ENCODE measurements at places on chromosomes 16 and 17.

DNA sequence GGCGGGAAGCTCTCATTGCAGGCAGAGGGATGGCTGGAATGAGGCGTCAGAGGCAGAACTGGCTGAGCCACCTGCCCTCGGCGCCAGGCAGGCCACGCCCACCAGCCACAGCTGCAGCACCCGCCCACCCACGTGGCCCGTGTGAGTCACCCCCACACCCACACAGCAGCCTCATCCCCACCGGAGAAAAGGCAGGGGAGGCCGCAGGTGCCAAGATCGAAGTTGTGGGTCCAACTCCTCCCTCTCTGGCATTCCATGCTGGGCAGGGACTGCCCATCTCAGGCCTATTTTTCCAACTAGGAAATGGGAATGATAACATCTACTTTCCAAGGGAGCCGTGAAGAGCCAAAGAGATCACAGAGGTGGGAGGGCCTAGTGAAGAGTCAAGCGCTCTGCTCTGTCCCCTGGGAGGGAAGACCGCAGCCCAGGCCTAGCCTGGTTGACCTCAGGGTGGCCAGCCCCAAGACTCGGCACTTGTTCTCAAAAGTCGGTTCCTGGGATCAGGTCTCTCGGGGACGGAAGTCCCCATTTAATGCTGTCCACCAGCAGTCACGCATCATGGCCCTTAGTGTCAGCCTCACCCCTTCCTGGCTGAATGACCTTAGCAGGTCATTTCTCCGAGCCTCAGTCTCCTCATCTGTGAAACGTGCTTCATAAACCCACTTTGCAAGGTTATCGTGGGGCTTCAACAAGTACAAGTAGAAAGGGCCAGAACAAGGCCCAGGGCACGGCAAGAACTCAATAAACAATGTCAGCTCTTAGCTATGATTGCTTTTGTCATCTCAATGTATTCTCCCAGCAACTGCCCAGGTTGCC is at the start of gene TRPV3:
Gene TRPV3, minus strand, starts transcription at position 45 of the 816 bp plus-strand sequence. CDS start 2,962 bp downstream, outside the sequence.
- DNase-seq = peak; percentile 24

- no peak for DNase-seq
These were observed 2.7 kb downstream of the XYLT1 start for GRCh38 chr16:17467923-17468540.

GRCh38 chr17:45146890-45147580 is 1.2 kb upstream of the HEXIM1 start:
- DNase-seq = peak; percentile 44

DNA sequence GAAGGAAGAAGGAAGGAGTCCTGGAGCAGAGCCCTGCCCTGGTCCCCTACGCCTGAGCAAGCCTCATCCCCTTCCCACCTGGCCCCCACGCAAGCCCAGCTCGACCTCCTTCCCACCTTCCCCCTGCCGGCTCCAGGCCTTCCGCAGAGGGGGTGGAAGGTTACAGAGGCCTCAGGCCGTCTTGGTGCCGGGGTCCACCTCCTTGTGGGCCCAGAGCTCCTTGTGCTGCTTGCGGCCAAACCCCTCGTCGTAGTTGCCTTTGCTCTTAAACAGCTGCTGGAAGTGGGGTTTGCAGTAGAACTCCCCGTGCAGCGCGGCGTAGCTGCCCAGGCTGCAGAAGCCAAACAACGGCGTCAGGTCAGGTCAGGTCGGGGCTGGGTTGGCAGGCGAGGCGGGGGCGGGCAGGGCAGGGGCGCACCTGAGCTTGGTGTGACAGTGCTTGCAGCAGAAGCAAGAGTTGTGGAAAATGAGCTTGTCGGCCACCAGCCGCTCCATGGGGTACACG is 1.5 kb downstream of the LIMD2 start:
- no peak for DNase-seq

GRCh38 chr17:76527430-76528111 is 9.9 kb downstream of the CYGB start:
- DNase-seq = peak; percentile 17

GRCh38 chr17:9696279-9697044 is 51.1 kb downstream of the USP43 start:
- DNase-seq = no peak

GRCh38 chr17:46742565-46743270 is 75.8 kb downstream of the WNT3 start:
- no peak for DNase-seq

GRCh38 chr17:42236760-42237159 is 39.4 kb downstream of the STAT5B start:
- no peak for DNase-seq

- no peak for DNase-seq
These were observed 53.1 kb downstream of the CFDP1 start for GRCh38 chr16:75379911-75380847.

DNA sequence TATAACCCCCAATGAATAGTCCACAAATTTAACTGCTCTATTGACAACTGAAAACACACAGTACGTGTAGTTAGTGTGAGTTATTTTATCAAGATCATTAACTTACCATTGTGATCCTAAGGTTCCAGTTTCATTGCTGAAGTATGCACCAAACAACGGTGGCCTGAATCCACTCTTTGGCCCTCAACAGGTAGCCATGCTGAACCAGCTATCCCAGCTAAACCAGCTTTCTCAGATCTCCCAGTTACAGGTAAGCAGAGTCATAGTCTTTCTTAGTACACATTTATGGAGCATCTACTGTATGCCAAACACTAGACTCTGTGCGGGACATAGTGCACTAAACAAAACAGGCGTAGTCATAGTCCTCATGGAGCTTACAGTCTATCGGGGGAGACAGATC is 40.3 kb upstream of the SLC5A11 start:
- no peak for DNase-seq

DNA sequence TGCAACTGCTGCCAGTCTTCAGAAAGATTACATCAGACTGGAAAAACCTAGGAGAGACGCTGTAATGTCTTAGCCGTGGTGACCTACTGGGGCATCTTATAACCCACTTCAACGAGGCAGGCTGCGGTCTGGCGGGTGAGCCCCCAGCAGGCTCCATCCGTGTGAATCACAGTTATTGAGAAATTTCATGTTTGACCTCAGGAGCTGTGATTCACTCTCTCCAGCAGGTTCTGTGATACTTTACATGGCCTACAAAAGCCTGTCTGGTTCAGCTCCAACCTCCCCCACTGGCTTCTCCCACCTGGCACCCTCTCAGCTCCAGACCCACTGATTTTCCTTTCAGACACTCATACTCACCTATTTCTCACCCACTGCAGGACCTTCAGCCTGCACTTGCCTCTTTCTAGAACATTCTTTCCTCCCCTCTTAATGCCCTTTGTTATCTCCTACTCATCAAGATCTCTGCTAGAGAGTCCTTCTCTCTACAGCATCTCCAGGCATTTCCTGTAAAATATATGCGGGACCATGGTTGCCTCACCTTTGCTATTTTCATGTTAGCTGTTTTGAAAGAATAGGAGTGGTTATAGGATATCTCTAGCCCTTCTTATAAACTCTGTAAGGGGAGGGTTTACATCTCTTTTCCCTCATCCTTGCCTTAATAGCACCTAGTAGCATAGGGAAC is 227.9 kb downstream of the MAF start:
- DNase-seq = no peak

- DNase-seq = no peak
These were observed 263.1 kb upstream of the PSMD7 start for GRCh38 chr16:74033441-74033995.

DNA sequence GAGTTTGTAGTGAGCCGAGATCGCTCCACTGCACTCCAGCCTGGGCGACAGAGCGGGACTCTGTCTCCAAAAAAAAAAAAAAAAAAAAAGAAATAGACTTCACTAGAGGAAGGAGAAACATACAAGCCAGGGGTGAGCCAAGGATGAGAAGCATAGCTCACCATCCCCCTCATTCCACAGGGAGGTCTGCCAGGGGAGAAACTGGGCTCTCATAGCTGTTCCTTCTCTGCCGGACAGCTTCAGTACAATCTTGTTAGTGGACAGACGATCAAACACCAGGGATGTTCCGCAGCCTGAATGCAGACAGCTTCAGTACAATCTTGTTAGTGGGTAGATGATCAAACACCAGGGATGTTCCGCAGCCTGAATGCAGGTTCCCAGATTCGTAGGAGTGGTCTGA is 509.6 kb downstream of the CDH13 start:
- DNase-seq = no peak

- no peak for DNase-seq
These were observed at the start of gene ARHGAP44 for GRCh38 chr17:12789481-12790248. Gene ARHGAP44, plus strand, starts transcription at chr17:12789498. Its CDS starts 341 bp downstream, at chr17:12789839.

GRCh38 chr17:76137351-76138233 is 3.5 kb downstream of the FOXJ1 start:
- DNase-seq = no peak

DNA sequence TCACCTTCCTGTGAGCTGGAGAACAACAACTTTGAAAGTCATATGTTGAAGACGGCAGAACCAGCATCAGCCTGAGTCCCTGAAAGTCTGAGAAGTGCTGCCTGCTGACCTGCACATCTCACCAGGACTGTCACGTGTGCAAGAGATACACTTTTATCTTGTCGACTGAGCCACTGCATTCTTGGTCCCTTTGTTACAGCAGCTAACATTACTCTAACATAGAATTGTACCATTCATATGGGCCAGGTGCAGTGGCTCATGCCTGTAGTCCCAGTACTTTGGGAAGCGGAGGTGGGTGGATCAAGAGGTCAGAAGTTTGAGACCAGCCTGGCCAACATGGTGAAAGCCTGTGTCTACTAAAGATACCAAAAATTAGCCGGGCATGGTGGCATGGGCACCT is 40.1 kb downstream of the MARCHF10 start:
- DNase-seq = no peak

DNA sequence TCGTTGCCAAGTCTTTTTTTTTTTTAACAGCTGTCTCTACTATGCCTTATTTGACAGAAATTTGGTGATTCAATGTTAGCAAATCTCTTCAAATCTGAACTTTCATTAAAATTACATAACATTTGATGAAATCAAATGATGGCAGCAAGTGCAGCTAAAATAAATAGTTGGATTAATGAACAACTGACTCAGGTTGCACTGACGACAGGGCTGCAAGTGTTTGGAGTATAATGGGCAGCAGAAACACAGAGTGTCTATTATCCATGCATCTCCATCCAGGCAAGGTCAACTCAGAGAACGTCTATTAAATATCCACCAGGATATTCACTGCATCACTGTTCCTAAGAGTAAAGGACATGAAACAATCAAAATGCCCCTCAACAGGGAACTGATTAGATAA is 109.8 kb downstream of the SLC39A11 start:
- DNase-seq = no peak

DNA sequence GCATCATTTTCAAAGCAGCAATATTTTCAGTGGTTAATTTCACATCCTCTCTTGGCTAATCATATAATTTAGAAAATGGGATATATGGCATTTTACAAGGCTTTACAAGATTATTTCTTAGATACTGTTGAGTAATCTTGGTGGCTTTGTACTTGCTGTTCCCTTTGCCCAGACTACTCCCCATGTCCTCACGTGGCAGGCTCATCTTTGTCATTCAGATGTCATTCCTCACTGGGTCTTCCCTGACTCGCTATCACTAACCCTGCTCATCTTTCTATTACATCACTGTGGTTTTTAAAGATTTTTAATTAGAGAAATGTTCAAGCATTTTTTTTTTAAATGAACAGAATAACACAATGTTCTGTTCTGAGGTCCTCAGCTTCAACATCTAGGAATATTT is 240.0 kb upstream of the IRX5 start:
- DNase-seq = no peak

- no peak for DNase-seq
These were observed 1.1 kb downstream of the KDM8 start for GRCh38 chr16:27204312-27204915.

DNA sequence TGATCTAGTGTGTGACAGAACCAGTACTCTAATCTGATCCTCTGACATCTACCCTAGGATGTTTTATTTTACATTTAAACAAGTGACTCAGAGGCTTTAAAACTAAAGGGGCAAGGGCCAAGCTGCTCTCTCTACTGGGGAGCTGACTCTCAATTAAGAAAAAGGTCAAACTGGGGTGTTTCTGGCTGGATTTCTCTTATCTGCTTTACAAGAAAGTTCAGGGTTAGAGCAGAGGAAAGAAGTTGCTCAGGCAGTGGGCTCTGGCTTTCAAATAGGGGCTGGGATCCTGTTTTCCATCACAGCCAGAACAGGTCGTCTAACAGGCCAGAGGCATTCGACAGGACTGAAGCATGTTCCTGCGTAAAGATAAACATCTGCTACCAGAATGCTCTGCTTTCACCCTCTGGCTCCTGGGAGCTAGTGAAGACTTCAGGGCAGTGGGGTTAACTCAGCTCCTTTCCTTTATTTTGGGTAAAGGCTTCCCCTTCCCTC is 8.5 kb downstream of the MMP28 start:
- DNase-seq = no peak

- no peak for DNase-seq
These were observed 72.2 kb downstream of the HS3ST3B1 start for GRCh38 chr17:14372905-14373613.

- peak; percentile 86 for DNase-seq
These were observed 27.8 kb downstream of the TK2 start for GRCh38 chr16:66521951-66522771.

DNA sequence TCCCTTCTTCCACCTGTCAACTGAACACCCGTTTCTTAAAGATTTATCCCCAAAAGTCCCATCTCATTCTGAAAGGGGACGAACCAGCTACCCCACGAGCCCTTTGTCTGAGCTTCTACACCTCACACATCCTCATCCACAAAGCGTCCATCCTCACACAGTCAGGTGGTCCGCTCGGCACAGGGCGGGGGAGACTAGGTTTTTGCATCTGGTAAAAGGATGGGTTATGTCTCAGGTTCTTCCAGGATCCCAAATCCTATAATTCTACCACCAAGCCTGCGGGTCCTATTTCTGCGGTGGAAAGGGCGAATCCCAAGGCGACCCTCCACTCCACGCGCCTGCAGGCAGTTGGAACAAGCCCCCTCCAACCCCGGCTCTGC is 458 bp downstream of the GFOD2 start:
- no peak for DNase-seq

- no peak for DNase-seq
These were observed 7.3 kb downstream of the C16orf54 start for GRCh38 chr16:29738514-29738913.

GRCh38 chr16:54048586-54049495 is 237.7 kb downstream of the IRX3 start:
- no peak for DNase-seq

GRCh38 chr17:30939051-30939689 is 17.4 kb downstream of the ADAP2 start:
- DNase-seq = no peak

DNA sequence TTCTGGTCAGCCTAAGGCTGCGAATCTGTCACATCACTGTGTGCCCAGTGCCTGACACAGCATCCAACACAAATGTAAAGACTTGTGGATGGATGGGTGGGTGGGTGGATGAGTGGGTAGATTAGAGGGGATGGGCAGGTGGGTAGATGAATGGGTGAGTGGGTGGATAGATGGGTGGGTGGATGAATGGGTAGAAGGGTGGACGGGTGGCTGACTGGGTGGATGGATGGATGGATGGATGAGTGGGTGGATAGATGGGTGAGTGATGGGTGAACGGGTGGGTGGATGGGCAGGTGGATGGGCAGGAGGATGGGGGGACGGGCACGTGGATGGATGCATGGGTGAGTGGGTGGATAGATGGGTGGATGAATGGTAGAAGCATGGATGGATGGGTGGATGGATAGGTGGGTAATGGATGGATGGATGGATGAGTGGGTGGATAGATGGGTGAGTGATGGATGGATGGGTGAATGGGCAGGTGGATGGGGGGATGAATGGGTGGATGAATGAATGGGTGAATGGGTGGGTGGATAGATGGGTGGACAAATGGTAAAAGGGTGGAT is 31.1 kb upstream of the ZFPM1 start:
- no peak for DNase-seq
